ENCODE measurements at places on chromosomes 6 and 20.

- peaks cover 2% of the 10 kb centered on the region for H3K36me3 ChIP-seq
- H3K4me1 ChIP-seq, result no peaks in the 10 kb centered on the region
- no peak for DNase-seq
- H3K27me3 ChIP-seq, result peaks cover 76% of the 10 kb centered on the region
- H3K4me3 ChIP-seq, result no peak overlapping the region
- H3K27ac ChIP-seq, result no peak overlapping the region
These were observed 14.7 kb downstream of the JAG1 start for GRCh38 chr20:10658876-10659632.

GRCh38 chr6:34377984-34378383 is 14.5 kb downstream of the NUDT3 start:
- H3K4me1 ChIP-seq, result peaks cover 4% of the 10 kb centered on the region
- no peak overlapping the region for H3K4me3 ChIP-seq
- no peak for DNase-seq
- H3K27me3 ChIP-seq, result no peaks in the 10 kb centered on the region
- H3K36me3 ChIP-seq, result no peaks in the 10 kb centered on the region
- H3K27ac ChIP-seq, result no peak overlapping the region

DNA sequence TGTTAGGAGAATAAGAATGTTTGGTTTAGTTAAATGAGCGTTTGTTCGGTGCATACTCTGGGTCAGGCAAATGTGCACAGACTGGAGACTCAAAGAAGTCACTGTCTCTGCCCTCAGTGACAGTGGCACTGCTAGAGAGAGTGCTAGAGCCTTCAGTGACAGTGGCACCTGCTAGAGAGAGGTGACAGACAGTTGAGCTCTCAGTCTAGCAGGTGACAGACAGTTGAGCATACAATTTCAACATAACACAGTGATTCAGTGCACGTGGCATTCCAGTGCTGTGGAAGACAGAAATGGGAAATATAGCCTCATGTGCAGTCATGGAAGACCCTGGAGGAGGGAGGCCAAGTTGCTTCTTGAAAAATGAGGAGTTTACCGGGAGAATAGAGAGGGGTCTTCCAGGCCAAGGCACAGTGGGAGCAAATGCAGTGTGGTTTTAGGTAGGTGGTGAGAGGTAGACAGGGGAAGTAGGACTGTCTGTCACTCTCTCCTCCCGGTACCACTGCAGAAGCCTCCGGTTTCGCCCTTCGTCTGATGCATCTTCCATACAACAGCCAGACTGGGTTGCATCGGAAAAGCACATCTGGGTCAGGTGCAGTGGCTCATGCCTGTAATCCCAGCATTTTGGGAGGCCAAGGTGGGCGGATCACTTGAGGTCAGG is 107.9 kb upstream of the CLDN20 start:
- peaks cover 22% of the 10 kb centered on the region for H3K27me3 ChIP-seq
- H3K36me3 ChIP-seq, result peaks cover 4% of the 10 kb centered on the region
- peaks cover 22% of the 10 kb centered on the region for H3K4me1 ChIP-seq
- peak overlapping the region; percentile 49 for H3K27ac ChIP-seq
- H3K4me3 ChIP-seq, result no peak overlapping the region

- no peaks in the 10 kb centered on the region for H3K36me3 ChIP-seq
- no peak overlapping the region for H3K4me3 ChIP-seq
- no peak for DNase-seq
- no peaks in the 10 kb centered on the region for H3K27me3 ChIP-seq
These were observed 257.5 kb downstream of the MMUT start for GRCh38 chr6:49205526-49205925.

DNA sequence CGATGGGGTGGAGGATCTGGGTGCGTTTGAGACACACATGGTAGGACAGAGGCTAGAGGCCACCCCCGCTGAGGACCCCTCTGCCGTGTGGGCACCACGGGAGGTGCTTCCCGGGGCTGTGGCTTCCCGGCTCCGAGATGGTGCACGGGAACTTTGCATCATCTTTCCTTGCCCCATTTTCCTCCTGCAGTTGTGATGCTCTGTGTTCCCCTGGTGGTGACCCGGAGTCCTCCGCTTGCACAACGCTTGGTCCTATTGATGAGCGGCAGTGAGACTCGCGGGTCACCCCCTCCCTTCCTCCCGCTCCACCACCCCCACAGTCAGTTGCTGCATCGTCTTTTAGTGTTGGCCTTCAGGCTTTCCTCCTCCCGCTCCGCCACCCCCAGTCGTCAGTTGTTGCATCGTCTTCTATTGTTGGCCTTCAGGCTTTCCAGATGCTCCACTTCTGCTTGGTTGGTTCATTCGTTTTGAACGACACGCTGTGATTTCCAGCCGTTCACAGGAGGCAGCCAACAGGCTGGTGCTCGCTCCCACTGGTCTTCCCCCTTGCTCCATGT is 37.3 kb downstream of the PYGB start:
- no peak for DNase-seq
- H3K4me3 ChIP-seq, result no peak overlapping the region
- H3K27ac ChIP-seq, result no peak overlapping the region
- H3K4me1 ChIP-seq, result peaks cover 2% of the 10 kb centered on the region

All from effector memory CD8-positive, alpha-beta T cell (primary cell).